ENCODE measurements at places on chromosomes 4 and X.

DNA sequence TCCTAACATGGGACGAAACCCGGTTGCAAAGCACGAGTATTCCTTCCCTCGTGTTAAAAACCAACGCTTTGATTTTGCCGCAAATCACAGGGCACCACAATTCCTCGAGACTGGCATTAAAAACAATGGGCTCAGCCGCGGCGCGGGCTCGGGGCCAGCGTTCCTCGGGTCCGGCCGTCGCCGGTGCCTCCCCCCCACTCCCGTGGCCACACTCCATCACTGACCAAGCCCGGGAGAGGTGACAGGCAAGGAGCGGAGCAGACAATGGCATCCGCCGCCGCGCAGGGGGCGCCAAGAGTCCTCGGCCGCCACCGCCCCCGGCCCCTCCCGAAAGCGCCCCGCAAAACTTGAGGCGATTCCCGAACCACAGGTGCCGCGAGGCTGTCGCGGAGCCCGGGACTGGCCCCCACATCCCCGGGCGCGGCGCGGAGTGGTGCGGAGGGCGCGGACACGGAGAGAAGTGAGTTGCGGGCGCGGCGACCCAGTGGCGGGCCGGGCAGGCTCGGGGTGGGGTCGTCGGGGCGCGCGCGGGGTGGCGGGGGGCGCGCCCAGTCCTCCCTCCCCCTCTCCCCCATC, 445 bp downstream of the AP1S2 start:
- no peak for DNase-seq

GRCh38 chrX:68415316-68415715, 18.0 kb downstream of the OPHN1 start:
- no peak for DNase-seq

DNA sequence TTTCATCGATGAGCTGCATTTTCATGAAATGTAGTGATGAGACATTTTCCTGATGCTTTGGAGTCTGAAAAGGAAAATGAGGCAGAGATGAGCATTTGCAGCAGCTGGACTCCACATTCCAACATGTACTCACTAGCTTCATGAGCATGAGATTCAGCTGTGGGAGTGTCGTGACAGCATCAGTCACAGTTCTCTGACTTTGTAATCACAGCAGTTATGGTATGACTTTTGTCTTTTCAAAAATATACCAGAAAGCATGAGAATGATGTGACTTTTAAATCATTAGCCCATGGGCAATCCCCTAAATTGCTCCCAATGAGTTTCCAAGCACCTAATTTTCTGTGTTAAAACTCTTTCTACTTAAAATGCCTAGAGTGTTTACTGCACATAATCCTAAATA, 18.3 kb upstream of the MSL3 start:
- no peak for DNase-seq

- DNase-seq: no peak
Measured at GRCh38 chr4:16159286-16159685, 67.0 kb downstream of the TAPT1 start.

DNA sequence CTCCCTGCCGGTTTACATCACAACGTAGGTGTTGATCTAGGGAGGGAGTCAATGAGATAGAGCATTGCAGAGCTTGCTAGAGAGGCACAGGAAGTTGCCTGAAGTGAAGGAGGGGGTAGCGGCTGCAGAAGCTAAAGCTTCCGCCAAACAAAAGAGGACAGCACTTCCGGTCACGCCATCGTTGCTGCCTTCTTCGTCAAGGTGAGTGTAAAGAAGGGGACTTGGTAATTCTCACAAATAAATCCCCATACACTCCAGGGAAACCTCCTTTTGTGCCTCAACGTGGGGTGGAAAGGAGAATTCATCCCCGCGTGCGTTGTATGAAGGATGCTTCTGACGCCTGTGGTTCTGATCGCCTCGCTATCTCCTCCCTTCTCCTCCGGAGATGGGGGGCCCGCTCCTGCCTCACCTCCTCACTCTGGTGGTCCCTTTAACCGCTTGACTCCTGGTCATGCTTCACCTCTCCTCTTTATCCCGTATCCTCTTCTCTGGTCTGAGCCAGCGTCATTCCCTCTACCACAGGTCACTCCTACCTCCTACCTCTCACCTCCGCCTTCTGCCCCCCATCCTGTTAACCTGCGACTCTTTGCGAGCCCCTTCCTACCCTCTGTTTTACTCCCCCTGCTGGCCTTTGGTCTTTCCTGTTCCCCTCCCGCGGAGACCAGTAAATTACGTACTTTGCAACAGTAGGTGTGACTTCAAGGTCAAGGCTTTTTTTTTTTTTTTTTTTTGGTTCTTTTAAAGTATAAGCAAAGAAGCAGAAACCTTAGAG, 59.9 kb downstream of the GSPT2 start:
- no peak for DNase-seq

GRCh38 chr4:130029442-130029841, 933.5 kb downstream of the C4orf33 start:
- no peak for DNase-seq

DNA sequence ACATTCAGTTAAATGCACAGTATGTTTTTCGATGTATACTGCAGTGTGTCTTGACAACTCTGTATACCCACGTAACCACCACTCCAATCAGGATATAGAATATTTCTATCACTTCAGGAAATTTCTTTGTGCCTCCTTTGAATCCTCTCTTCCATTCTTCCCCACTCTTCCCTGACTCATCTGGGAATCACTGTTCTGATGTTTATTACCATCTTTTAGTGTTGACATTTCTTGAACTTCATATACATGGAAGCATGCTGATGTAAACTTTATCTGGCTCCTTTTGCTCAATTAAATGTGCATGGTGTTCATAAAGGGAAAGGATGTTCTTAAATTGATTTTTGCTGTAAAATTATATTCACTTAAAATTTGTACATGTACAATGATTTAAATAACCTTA, 319.9 kb downstream of the PCDH7 start:
- no peak for DNase-seq

- no peak for DNase-seq
Measured at GRCh38 chr4:119626420-119626819, 2.2 kb downstream of the PDE5A start.

GRCh38 chrX:101430457-101431078, 22.5 kb downstream of the HNRNPH2 start:
- DNase-seq: no peak

- no peak for DNase-seq
Measured at GRCh38 chr4:158809611-158810486, 41.0 kb downstream of the FNIP2 start.

DNA sequence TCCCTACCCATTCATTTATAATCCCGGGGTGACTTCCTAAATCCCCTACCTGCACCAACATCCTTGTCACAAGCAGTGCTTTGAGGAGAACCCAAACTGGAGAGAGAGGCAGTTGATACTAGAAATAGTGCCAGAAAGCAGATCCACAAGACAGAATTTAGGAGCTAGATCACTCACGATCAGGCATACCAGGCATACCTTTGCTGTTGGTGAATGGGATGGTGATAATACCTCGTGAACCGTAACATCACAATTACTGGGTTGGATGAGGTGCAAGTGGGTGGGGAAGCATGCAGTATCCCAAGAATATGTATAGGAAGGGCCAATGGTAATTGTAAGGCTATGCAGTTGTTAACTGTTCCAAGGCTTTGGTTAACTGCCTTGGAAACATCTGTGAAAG, 129.3 kb downstream of the TMA16 start:
- no peak for DNase-seq

DNA sequence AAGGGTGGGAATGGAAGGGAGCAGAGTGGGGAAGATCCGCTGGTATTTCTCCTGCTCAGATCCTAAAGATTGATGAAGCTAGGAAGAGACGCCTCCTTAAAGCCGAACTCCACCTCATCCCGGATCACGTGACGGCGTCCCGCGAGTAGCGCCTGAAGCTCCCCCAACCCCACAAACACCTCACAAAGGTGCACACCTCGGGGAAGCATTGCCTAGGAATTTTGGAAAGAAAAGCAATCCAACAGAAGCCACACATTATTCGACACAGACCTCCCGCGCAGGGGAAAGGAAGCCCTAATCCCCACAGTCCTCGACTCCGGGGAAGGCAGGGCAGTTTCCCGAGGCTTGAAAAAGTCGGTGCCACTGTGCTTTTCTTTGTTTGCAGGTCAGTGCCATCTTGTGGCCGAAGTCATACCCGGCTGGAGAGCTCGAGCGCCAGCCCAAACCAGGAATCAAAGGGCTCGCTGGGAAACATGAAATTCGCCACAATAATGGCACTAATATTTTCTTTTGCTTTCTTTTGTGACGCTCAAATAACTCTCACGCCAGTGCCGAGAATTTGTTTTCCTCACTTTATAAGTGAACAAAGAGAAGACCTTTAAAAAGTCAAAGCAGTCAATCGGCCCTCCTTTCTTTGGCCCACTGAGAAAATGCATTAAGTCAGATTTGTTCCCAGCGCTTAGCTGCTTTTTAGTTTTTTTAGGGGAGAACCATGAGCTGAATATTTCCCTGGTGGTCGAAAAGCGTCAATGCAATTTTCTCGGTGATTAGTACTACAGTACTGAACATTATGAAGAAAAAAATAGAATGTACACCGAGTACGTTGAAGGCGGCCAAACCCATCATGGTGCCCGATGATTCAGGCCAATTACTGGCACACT, at the start of gene NPY1R:
Gene NPY1R (minus strand): TSS at position 71 of the 881 bp plus-strand sequence. CDS start 6,042 bp downstream, outside the sequence.
- DNase-seq: peak; percentile 59

GRCh38 chrX:24643116-24643515, 4.0 kb downstream of the PCYT1B start:
- no peak for DNase-seq

GRCh38 chr4:169437299-169438047, 166.7 kb upstream of the SH3RF1 start:
- DNase-seq: no peak

GRCh38 chr4:145528601-145529000, 46.9 kb downstream of the SMAD1 start:
- DNase-seq: no peak

DNA sequence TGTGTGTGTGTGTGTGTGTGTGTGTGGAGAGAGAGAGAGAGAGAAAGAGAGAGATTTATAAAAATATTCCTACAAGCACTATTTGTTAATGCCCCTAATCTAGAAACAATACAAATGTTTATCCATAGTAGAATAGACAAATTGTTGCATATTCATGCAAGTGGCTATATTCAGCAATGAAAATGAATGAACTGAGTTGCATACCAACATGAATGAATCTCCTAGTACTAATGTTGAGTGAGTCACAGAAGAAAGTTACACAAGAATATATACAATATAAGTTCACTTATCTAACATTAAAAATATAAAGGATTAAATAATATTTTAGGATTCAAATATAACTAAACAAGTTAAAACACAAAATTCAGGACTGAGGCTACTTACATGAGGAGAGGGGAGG, 456.8 kb upstream of the AMOT start:
- DNase-seq: no peak

DNA sequence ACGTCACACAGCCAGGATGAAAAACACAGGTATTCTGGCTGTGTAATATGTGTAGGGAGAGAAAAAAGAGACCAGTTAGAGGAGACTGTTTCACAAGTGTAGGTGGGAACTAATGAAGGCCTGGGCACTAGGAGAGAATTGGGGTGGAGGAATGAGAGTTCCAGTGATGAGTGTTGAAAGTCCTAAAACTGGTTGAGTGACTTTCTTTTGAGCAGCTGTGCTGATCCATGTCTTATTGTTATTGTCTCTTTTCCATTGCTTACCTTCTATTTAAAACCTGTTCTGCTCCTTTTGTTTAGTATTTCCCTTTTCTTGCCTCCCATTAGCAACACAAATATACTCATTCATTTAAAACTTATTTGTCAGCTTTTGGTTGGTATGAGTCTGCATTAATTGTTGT, 88.7 kb downstream of the PDLIM5 start:
- DNase-seq: no peak

GRCh38 chr4:138832563-138832962, 183.0 kb upstream of the NOCT start:
- no peak for DNase-seq

DNA sequence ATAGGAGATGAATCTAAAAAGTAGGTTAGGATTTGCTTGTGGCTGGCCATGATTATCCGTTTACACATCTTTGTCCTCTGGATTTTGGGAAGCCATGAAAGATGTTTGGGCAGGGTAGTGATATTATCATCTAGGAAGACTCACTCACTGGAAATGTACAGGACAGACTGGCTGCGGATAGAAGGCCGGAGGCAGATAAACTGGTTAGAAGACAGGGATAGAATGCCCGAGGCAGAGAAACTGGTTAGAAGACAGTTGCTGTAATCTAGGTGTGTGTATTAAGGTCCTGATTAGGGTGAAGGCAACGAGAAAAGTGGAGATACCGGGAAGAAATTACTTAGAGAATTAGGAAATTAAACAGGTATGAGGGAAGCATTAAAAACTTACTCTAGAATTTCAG, 68.8 kb downstream of the SPRY1 start:
- DNase-seq: no peak

DNA sequence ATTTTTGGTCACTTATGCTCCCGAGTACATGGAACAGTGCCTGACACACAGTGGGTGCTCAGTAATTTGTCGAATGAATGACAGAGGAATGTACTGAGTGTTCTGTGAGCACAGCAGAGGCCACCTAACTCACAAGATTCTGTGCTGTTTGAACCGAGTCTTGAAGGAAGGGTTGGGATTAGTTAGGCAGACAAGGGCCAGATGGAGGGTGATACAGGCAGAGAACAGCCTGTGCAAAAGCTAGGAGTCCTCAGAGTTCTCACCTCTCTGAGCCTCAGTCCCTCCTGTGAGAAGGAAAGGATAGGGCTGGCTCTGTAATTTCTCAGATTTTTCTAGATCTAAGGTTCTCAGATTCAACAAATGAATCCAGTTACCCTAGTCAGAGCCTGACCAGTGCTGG, 108.8 kb downstream of the NHSL2 start:
- no peak for DNase-seq

- no peak for DNase-seq
Measured at GRCh38 chr4:85681221-85681657, 206.3 kb downstream of the ARHGAP24 start.

- no peak for DNase-seq
Measured at GRCh38 chr4:138659037-138659811, 356.4 kb upstream of the NOCT start.

DNA sequence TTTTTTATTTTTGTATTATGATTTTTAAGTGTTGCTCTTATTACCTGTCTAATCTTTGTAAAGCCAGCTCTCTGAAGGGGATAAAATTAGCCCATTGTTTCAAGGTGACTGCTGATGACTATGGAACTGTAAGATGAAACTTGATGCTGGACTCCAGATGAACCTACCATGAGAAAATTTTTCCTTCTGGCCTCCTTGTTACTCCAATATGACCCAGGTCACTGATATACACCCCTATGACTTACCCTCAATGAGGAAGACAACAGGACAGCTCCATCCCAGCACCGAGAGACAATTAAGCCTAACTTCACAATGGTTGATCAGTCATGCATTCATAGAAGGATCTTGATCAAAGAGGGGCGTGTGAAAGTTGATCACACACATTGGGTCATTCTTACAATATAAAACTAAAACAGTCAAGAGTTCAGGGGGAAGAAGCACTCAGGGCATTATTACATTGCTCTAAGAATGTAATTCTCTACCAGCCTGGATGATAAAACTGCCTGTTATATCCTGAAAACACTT, 230.8 kb upstream of the AGTR2 start:
- DNase-seq: no peak

- no peak for DNase-seq
Measured at GRCh38 chr4:20676501-20677197, 23.6 kb upstream of the PACRGL start.

GRCh38 chr4:26173619-26174018, 147.2 kb upstream of the RBPJ start:
- no peak for DNase-seq

- no peak for DNase-seq
Measured at GRCh38 chr4:152164561-152164960, 371.3 kb downstream of the FBXW7 start.
